ENCODE measurements at places on chromosomes 1 and 21.

- DNase-seq = no peak
These were observed 7.5 kb downstream of the CTPS1 start for GRCh38 chr1:40986956-40987355.

GRCh38 chr21:34904526-34905217 lies 144.4 kb downstream of the RUNX1 start:
- no peak for DNase-seq

DNA sequence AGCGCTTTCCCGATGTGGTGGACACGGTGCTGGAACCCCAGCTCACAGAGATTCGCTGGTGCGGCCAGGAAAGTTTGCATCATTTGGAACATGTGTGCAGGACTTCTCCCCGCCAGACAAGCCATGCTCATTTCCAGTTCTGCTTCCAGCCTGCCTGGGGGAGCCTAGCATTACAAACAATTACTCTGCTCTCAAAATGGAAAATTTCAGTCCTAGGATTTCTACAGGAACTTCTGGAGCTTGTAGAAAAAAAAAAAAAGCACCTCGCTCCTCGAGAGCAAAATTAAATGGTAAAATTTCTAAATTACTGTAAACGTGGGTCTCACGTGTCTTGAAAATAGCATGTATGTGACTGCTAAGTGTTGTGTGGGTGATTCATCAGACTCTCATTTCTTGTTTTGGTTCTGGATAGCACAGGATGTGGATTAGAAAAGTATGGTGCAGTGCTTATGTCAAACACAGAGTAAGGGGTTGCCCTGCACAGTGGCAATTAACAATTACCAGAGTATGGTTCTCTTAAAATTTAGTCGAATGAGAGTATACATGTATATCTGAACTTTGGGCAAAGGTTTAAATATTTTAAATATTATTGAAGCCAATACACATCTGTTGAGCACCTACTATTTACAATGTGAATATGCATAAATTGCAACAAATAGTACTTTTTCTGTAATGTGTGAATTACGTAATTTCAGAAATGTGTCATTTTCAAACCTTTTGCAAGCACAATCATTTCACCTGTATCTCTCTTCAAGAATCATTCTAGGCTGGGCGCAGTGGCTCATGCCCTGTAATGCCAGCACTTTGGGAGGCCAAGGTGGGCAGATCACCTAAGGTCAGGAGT lies 61.8 kb upstream of the PTGFRN start:
- peak; percentile 7 for DNase-seq

GRCh38 chr1:26318338-26319064 lies 743 bp downstream of the CD52 start:
- no peak for DNase-seq

DNA sequence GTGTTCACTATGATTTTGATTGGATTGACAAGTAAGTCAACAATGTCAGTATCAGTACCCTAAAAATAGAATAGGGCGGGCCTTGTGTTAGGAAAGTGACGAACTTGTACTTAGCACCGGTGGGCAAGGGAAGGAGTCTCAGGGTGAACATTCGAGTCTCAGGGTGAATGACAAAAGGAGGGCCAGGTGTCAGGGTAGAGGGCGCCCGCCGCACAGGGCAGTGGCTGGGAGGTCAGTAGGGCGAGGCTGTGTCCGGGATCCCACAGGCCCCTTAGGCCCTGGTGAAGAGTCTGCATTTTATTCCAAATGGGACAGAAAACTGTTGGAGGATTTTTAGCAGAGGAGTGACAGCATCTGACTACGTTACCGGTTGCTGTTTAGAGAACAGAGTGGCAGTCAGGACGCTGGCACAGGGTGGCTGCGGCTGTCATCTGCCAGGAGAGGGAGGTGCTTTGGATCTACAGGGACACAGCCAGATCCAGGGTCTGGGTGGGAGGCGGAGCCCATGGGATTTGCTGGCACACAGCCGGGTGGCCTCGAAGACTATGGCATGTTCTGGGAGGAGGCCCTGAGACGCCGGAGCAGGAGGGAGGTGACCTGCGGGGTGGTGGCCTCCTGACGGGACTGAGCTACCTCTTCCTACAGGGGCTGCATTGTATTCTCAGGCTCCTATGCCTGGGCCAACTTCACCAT lies 11.0 kb downstream of the AGTRAP start:
- no peak for DNase-seq

GRCh38 chr1:234205966-234206365 lies 167.3 kb upstream of the COA6 start:
- no peak for DNase-seq

- DNase-seq = no peak
These were observed 216.0 kb downstream of the S1PR1 start for GRCh38 chr1:101452825-101453224.

DNA sequence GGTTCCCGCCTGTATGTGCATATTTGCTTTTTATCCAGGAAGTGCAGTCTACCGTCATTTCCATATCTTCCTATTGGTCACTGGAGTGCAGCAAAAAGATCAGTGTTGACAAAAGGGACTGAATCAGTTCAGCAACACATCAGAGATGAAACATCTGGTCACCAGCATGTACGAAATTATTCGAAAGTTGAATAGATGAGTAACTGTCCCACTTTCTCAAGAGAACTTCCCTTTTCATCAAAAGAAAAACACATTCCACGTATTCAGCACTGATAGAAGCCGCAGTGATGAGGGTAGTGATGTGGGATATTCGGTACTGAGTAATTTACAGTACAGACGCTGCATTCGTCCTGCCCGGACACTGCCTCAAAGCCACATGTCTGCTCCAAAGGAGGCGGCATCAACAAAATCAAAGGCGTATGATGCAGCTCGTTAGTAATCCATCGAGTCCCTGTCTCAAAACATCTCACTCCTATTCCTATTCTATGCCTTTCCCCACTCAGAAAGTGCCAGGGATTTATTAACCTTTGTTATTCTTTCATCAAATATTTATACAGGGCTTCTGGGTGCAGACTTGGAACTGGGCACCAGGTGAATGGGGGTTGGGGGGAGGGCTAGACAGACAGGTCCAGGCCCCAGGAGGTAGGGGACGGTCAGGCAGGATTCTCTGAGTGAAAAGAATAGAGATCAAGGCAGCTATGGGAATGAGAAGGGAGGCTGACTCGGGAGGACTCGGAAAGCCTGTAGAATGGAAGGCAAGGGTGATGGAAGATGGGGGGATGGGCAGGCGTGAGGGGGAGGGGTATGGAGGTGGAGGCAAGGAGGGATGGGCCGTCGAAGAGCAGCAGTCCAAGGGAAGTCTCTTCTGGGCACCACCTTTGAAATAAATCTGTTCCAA lies 79.5 kb upstream of the SLC45A1 start:
- no peak for DNase-seq

DNA sequence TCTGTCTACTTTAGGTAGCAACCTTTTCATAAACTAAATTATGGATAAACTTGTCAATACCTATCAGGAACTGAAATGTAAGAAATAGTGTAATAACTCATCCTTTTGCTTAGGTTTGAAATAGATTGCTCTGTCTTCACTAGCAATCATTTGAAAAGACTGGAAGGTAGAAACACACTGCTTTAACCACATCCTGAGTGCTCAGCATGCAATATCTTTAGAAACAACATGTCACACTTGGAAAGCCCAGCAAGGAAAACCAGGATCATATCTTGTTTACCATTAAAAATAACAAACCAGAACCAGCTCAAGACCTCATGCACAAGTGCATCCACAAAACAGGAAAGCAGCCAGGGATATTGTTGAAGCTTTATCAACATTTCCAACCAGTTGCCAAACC lies 3.6 kb downstream of the KCNJ6 start:
- no peak for DNase-seq

- no peak for DNase-seq
These were observed 67.9 kb upstream of the ZNF326 start for GRCh38 chr1:89927049-89927448.

DNA sequence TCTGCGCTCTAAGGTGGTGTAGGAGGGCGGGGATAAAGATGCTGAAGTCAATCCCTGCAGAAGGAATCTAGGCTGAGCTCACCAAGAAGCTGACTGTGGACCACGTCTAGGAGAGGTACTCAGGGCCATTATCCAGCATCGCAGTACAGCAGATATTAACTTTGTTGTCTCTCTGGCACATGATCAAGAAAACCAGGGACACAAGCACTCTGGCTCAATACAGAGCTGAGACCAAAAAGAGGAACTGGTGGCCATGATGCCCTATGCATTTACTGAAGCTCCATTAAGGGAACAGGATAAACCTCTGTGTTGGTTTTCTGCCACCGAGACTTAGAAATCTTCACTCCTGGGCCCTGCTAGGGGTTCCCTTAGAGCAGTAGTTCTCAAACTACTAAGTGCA lies 38.0 kb upstream of the ANGPTL7 start:
- DNase-seq = no peak

- peak; percentile 97 for DNase-seq
These were observed 721 bp downstream of the PBXIP1 start for GRCh38 chr1:154955039-154955717.

DNA sequence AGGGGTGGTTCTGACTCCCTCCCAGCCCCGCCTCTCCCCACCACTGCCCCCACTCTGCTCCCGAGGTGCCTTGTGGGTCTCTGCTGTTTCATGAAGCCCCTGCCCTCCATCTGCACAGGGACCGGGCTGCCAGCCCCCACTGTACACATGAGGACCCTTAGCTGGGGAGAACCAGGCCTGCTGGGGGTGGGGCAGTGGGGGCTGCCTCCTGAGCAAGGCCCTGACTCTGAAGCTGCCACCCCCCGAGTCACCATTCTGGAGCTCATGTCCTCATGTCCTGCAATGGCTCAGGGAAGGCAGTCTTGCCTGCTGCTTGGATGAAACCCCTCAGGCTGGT lies 8.4 kb downstream of the HES3 start:
- DNase-seq = no peak

GRCh38 chr21:31902438-31902837 lies 29.6 kb downstream of the HUNK start:
- no peak for DNase-seq

DNA sequence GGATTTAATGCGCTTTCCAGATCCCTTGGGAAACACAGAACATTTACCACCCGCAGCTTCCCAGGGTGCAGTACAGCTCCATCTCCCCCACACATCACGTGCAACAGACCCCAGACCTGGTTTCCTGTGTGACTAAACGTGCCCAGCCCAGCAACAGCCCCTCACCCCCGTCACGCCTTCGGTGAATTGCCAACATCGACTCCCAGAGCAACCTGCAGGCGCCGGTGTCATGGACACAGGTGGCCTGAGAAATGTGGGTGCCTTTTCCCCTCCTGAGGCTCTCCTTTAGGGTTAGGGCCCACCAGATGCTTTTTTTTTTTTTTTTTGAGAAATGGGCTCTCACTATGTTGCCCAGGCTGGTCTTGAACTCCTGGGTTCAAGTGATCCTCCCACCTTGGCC lies 24.2 kb upstream of the SUMO3 start:
- no peak for DNase-seq

DNA sequence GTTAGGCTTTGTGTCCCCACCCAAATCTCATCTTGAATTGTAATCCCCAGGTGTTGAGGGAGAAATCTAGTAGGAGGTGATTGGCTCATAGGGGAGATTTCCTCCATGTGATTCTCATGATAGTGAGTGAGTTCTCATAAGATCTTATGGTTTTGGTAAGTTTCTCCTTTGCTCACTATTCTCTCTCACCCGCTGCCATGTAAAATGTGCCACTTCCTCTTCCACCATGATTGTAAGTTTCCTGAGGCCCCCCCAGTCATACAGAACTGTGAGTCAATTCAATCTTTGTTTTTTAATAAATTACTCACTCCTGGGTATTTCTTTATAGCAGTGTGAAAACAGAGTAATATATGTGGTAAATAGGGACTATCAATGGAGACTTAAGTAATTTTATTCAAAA lies 434.5 kb upstream of the OLFM3 start:
- no peak for DNase-seq

- DNase-seq = no peak
These were observed 152.8 kb upstream of the ZRANB2 start for GRCh38 chr1:71233645-71234044.

GRCh38 chr1:66402194-66402593 lies 131.8 kb upstream of the SGIP1 start:
- no peak for DNase-seq

DNA sequence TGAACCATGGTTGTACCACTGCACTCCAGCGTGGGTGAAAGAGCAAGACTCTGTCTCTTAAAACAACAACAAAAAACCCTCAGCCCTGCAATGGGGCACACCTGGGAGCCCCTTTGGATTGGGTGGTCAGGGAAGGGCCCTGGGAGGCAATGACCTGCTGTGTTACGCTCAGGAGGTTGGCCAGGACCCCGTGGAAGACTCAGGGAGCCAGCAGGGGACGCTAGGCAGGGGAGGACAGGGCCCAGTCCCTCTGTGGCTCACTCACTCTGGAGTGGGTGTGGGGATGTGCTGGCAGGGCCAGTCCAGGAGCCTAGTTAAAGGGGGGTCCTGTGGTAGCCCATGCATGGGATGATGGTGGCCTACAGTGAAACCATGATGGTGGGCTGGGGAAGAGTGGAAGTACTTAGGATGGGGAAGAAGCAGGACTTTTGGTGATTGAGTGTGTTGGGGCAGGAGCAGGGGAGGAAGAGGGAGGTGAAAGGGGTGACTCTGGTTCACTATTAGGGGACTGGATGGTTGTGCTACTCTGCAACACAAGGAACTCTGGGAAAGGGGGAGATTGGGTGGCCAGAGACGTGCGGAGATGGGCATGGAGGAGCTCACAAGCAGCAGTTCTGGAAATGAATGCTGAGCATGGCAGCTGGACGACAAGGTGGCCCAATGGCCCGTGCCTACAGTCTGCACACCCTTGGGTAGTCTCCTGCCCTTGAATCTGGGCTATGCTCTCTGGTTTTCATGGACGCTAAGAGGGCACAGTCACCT lies 56.3 kb upstream of the FAM20B start:
- DNase-seq = no peak

DNA sequence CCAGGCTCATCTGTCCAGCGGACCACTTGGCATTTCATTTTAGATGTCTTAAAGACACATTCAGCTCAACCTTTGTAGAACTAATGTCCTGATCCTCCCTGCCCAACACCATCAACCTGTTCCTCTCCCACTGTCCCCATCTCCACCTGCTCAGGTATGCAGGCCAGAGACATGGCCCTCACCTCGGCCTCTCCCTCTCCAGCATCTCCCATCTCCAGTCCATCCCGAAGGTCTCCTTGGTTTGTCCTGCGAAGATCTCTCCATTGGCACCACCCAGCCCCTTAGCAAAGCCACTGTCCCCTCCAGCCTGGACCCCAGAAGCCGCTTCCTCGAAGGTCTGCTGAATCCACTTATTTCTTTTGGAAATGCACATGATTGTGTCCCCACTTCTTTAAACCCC lies 20.9 kb upstream of the KCNC4 start:
- DNase-seq = no peak

GRCh38 chr1:95002164-95002539 lies 70.6 kb downstream of the ALG14 start:
- no peak for DNase-seq

Data from naive thymus-derived CD4-positive, alpha-beta T cell (primary cell).